ENCODE measurements at places on chromosomes 1 and 21.

DNA sequence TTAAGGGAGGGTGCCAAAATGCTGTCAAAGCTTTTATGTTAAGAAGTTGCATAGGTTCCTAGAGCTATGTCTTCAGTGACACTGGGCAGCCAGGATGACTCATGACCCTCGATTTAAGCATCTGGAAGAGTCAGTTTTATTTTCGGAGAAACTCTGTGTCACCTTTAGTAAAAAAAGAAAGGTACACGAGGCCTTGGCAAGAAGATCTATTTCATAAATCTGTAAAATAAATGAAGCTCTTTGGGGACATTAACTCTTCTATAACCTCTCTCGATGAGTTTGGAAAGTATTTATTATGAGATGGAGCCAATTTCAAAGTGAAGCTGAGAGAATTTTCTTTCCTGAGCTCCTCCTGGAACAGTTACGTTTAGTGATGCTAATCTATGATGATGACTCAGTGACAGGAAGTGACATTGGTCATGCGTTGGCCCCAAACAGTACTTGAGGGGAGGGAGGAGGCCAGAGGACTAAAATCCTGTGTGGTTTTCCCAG, 156.5 kb downstream of the HLX start:
- peak; percentile 25 for DNase-seq

DNA sequence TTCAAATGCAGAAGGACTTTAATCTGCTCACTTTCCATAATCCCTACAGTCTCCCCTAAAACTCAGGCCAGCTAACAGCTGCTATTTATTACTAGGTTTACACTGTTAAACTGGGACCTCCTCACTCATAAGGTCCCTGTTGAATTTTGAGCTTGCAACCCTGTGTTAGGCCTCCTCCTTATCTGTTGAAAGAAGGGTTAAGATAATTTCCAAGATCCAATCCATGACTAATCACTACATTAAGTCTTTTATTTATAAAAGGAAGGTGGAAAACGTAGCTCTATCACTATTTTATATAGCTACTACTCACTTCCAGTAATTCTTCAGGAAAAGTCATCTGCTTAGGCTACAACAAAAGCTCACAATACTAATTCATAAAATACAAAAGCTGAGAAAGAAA, 79.5 kb downstream of the EVI5 start:
- DNase-seq = no peak

- DNase-seq = no peak
These were observed 35.5 kb downstream of the ADAMTS1 start for GRCh38 chr21:26809745-26810144.

GRCh38 chr1:112040891-112041740, 51.6 kb upstream of the KCND3 start:
- DNase-seq = no peak

DNA sequence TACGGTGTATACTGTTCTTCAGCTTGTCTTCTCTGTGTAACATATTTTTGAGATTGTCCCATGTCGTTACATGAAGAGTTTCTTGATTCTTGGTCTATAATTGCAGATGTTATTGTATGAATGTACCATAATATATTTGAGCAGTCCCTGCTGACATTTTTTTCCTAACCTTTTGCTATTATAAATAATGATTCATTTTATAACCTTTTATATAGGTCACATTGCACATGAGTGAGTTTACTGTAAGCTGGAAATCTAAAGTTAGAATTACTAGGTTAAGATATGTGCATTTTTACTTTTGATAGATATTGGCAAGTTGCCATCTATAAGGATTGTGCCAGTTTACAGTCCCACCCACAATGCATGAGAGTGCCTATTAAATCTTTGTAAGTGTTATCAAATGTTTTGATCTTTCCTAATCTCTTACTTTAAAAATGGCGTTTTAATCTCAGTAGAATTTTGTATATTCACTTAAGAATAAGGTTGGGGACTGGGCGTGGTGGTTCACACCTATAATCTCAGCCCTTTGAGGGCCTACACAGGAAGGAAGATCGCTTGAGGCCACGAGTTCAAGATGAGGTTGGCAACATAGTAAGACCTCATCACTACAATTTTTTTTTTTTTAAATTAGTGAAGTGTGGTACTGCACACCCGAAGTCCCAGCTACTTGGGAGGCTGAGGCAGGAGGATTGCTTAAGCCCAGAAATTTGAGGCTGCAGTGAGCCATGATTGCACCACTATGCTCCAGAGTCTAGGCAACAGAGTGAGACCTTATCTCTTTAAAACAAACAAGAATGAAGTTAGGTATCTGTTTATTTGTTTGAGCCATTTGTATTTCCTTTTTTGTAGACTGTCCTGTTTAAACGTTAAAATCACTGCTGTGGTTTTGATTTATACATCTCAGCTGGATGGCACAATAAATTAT, 36.5 kb downstream of the ZMYM1 start:
- DNase-seq = no peak

DNA sequence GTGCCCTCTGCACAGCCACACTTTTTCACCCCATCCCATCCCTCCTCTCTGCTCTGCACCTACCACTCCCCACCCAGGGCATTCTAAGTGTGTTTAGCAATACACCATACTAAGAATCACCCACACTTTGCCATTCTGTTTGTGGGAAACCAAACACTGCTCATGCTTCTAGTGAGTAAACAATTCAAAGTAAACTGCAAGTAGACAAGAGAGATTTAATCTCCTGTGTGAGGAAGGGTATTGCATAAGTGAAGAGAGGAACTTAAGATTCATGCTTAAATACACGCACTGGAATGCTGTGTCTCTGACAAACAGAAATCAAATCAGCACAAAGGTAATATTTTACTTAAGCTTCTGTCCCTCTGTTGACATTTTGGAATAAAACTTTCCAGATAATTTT, 4.8 kb upstream of the EDARADD start:
- DNase-seq = no peak

DNA sequence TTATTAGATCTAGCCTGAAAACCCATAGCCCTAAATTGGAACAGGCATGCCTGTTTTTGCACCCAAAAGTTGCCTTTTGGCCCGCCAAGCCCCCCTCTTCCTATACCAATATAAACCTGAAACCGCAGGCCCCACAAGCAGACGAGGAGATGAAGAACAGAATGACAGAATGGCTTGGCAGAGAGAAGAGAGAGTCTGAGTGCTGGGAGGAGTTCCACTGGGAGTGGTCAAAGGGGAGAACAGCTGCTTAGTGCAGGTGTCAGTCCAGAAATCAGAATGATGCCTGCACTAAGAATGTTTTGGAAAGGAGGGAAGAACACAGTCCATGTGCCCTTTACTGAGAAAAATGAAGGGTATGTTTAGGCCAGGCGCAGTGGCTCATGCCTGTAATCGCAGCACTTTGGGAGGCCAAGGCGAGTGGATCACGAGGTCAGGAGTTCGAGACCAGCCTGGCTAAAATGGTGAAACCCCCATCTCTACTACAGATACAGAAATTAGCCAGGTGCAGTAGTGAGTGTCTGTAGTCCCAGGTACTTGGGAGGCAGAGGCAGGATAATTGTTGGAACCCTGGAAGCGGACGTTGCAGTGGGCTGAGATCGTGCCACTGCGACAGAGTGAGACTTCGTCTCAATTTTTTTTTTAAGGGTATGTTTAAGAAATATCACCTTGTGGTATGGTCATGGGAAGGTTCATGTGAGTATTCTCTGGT, 9.4 kb downstream of the DYRK1A start:
- DNase-seq = no peak

- no peak for DNase-seq
These were observed 309.7 kb upstream of the LYPLAL1 start for GRCh38 chr1:218863987-218864386.

DNA sequence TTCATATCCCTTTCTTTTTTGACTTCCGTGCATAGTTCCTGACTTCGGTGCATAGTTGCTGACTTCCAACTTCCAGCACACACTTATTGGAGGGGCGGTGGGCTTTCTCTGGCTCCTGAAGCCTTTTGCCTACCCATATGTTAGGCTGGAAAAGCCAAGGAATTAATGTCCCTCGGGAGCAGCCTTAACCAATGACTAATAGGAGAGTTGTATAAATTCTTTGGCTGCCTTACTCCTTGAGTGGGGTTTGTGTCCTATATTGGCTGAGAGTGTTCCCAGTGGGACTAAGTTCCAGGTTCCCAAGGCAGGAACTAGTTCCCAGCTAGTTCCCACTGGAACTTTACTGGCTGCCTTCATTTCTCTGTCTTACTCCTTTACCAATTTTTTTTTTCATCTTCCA, 105.7 kb downstream of the ZNF326 start:
- DNase-seq = no peak

- peak; percentile 87 for DNase-seq
These were observed 228.4 kb upstream of the NRIP1 start for GRCh38 chr21:15293240-15293639.

DNA sequence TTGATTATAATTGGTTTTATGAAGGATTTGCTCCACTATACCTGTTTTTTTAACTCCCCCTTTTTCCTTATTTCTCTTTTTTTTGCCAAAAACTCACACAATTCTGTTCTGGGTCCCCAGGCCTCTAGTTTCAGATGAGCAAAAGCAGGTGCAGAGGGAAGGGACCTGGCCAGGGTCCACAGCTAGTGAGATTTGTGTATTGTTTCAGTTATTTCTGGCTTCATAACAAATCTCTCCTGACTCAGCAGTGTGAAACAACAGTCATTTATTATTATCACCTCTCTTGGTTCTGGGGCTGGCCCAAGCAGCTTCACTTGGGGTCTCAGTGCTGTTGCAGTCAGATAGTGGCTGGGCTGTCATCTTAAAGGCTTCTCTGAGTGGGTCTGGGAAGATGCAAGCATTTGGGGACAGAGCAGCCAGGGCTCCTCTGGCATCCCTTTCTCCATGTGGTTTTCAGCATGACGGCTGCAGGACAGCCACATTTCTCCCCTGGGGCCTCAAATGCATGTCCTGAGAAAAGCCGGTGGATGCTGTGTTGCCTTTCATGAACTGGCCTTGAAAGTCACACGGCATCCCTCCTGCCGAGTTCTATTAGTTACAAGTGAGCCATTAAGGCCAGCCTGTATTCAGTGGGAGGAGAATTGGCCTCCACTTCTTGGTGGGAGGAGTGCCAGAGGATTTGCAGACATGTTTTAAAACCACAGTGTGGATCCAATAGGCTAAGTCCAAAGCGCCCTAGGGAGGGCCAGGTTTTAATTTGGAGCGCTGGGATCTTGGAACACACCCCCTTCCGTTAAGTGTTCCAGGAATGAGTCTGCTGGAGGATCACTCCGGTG, 137.1 kb downstream of the CAMTA1 start:
- DNase-seq = peak; percentile 27

DNA sequence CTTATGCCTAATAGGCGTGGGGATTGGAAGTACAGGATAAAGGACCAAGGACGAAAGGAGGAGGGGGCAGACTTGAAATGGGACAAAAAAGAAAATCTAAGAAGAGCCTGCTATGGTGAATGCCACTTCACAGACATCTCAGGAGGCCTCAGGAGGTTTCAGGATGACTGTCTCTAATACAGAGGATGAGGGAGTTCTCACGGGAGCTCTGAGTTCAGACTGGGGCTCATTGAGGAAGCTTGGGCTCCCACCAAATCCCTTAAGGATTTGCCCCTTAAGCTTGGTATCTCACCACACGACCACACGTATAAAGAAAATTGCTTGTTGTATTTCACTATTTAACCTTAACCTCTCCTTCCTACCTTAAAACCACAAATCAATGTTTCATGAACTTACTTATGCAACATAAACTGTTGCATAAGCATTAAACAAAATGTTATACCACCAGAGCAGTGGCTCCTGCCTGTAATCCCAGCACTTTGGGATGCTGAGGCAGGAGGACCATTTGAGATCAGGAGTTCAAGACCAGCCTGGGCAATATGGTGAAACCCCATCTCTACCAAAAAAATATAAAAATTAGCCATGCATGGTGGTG, 12.4 kb downstream of the SLC30A1 start:
- no peak for DNase-seq

- no peak for DNase-seq
These were observed 186.3 kb downstream of the TPR start for GRCh38 chr1:186188736-186189135.

DNA sequence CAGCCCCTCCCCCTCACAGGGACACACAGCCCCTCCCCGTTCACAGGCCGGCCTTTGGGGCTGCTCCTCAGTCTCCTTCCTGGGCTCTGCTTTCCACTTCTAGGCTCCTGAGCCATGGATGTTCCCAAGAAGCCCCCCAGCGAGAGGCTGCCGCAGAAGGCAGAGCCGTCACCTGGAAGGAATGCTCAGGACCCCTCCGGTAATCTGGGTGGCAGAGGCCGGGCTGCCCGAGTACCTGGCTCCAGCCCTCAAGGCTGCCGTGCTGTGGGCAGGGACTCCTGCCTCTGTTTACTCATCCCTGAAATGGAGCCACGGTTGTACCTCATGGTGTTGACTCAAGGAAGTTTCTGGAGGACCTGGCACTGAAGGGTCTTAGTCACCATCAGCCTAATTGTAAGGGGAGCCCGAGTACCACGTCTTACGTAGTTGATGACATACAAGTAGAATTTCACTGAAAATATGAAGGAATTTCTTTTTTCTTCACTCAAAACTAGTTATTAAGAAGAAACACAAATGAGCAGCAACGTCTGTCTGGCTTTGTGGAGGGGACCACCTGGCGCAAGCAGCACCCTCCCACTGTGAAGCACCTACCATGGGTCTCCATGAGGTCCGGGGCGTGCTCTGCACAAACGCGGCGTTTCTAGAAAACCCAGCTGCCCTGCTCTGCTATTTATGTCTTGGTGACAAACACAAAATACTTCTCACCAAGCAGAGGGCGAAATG, 33.7 kb downstream of the PRDM15 start:
- no peak for DNase-seq

DNA sequence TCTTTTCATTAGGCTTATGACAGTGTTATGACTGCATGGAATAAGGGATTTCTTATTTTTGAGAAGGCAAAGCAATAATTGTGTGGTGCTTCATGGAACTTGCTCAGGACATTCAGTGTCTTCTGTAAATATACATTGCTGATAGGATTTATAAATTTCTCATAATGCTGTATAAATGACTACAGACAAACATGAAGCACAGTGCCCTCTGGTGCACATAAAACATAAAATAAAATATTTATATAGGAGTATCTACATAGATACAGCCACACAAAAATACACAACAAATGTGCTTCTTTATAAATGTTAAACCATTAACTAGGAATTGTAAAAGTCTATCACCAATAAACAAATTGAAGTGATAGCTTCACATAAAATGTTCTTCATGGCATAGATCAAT, 24.1 kb downstream of the BRINP3 start:
- DNase-seq = no peak

- peak; percentile 65 for DNase-seq
These were observed 16.1 kb downstream of the NOC2L start for GRCh38 chr1:942864-943533.

GRCh38 chr1:151593730-151594129, 18.1 kb upstream of the SNX27 start:
- DNase-seq = no peak

- no peak for DNase-seq
These were observed 36.2 kb downstream of the UBE2G2 start for GRCh38 chr21:44765231-44766013.

- DNase-seq = no peak
These were observed 162.9 kb upstream of the C1orf174 start for GRCh38 chr1:4062992-4063391.

DNA sequence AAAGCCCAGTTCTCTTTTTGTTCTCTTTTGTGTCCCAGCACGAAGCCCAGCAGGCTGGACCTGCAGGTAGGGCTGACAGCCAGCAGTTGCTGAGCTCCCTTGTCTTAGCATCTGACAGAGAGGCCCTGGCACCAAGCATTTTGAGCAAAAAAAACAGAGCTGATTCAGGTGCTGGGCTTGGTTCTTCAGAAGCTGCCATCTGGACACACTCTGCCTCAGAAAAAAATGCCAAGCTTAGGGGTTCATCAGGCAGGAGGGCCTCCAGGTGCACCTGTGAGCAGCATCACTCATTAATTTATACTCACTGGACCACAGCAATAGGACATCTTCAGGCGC, 167.1 kb upstream of the PLD5 start:
- no peak for DNase-seq
